ENCODE measurements at places on chromosomes 2 and 18.

GRCh38 chr2:103809941-103810441, 1043.9 kb upstream of the POU3F3 start:
- DNase-seq: no peak

GRCh38 chr2:121228521-121228920, 56.5 kb downstream of the TFCP2L1 start:
- no peak for DNase-seq

- DNase-seq: no peak
These were observed 826.5 kb upstream of the PIK3C3 start for GRCh38 chr18:41128545-41128944.

- DNase-seq: no peak
These were observed 87.6 kb downstream of the HS1BP3 start for GRCh38 chr2:20563251-20563650.

- DNase-seq: no peak
These were observed 157.0 kb downstream of the EML6 start for GRCh38 chr2:54880428-54880827.

- no peak for DNase-seq
These were observed 66.7 kb upstream of the DNAJC10 start for GRCh38 chr2:182649316-182649715.

DNA sequence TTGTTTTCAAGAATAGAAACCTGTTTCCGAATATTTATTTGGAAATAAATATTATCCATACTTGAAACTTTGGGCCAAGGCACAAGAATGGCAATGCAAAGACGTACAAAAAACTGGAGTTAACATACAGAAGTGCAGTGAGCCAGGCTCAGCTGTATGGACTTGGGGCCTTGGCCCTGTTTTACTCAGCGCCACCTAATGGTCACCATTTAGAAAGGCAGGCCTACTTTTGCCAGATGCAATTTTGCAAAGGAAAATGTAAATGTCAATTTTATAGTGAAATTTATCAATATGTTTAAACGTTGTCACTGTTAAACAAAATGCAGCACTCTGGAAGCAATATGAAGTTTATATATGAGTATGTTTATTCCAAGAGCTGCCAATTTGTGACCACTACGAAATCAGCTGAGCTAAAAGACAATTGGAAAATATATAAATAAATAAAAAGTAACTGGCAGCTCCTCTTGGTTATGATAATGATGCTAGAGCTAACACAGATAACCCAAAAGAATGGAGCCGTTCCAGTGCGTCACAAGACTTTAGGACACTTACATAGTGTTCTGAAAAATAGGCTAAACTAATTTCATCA, 155.0 kb downstream of the ARHGAP15 start:
- peak; percentile 57 for DNase-seq

DNA sequence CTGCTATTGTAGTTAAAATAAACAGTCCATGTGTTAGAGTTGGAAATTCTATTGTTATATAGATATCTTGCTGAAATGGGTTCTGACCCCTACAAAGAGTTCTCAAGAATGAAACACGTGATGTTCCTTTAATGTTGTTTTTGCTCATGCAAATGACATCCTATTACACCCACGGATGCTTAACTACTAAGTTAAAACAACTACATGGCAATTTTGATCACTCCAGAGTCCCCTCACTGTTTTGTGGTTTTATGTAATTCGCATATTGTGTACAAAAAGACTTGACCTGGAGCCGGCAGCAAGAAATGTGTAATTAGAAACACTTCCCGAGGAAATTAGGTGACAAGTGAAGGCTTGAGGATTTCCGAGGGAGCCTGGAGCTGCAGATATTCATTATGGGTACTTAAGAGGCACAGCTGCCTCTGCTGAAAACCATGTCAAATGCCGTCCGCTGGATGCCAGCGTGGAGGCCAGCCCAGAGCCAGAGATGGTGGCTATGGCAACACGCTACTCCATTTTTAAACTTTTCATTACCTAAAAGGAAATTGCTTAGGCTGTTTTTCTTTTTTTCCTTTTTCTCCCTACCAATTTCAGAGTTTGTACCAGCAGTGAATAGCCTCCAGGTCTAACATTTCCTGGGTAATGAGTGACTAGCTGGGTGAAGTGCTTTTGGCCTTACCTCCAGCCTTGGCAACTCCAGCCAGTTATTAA, 21.0 kb upstream of the CABLES1 start:
- no peak for DNase-seq

DNA sequence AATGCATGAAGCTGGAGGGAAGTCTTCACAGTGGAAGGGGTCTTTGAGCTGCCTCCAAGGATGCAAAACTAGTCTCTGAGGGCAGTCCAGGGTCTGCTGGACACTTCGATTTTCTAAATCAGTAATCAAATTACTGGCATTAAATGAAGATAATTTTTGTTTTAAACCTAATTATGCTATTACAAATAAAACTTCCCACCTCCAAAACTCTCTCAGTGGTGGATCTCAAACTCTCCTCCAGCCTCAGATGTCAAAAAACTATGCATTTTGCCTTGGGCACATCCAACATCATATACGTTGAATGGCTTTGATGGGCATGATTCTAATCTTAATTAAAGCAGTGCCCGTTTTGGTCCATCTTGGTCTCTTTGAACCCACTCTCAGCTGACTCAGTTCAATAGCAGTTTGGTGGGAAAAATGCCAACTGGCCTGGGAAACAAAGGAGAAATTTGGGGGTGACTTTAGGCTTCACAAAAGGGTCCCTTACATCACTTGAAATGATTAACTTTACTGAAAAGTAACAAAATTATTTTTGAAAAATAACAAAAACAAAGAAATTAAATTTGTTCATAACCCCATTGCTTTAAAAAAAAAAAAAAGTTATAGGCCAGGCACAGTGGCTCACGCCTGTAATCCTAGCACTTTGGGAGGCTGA, 5.9 kb upstream of the MYCN start:
- no peak for DNase-seq

- DNase-seq: no peak
These were observed 28.3 kb upstream of the E2F6 start for GRCh38 chr2:11494310-11494709.

GRCh38 chr2:127097471-127097765, 9.5 kb downstream of the BIN1 start:
- DNase-seq: no peak

DNA sequence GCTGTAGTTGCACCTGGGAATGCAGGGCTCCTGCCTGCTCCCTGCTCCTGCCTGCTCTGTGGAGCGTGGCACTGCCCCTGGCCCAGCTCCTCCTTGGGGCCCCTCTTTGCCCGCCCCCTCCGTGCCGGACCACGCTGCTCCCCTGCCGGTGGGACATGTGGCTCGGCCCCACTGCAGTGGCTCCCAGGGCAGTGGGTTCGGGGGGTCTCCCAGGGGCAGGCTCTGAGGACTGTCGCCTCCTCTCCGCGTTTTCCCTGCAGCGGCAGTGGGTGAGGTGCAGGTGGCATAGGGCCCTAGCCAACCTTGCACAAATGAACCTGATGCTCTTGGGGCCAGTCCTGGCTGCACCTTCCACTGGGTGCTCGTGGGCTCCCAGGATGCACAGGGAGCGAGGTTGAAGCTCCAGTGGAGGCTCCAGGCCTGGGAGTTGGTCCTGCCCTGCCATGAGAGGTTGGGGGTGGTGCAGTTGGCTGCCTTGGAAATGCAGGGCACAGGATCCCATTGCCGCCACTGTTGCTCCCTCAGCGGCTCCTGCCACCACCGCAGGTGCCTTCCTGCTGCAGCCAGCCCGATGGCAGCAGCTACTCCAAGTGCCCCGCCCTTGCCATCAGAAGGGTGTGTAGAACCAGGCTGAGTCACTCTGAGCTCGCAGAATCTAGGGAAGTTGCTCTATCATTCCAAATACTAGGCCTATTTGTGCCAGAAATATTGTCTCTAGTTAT, 313.1 kb upstream of the SYT4 start:
- no peak for DNase-seq

DNA sequence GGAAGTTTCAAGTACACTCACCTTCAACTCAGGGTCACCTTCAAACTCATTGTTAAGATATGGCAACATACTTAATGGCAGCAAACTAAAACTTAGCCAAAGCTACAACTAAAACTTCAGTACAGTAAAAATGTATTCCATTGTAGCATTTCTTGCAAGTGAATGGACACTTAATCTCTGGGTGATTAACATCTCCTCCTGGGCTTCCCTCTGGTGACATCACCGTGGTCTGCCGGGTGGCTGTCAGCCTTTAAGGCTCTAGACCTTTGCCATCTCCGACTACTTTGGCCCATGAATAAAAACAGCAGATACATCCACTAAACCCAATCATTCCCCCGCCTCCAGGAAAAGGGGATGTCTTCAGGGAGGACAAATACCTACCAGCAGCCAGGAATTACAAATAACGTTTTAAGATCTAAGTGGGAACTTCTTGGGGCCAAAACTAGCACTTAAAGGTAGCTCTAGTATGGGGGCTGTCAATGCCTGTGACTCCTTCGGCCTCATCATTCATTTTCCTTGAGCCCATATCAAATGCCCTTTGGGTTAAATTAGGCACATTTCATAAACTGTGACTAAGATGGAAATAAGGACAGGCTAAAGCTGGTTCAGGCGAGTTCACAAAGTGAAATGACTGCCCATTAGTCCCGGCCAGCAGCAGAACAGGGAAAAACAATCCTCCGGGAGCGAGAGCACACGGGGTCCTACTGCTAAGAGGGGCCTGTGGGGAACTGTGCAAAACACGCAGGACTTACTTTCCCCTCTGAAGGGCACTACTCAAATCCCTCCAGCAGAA, 1.1 kb downstream of the TFCP2L1 start:
- DNase-seq: no peak

DNA sequence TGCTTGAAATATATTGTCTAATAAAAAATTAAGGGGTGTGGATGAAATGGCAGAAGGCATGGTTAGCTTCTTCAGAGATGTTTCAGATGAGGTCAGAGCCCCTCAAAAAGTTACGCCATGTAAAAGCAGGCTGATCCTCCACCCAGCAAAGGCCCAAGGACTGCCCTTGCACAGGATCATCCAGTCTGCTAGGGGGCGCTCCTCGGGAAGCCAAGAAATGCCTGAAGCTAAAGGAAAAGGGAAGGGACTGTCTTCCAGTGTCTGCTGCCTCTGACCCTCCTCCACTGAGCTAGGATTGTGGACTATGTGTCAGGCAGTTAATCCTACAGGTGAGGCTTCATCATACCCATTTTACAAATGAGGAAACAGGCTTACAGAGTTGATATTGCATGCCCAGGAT, 33.8 kb upstream of the TEX51 start:
- no peak for DNase-seq

DNA sequence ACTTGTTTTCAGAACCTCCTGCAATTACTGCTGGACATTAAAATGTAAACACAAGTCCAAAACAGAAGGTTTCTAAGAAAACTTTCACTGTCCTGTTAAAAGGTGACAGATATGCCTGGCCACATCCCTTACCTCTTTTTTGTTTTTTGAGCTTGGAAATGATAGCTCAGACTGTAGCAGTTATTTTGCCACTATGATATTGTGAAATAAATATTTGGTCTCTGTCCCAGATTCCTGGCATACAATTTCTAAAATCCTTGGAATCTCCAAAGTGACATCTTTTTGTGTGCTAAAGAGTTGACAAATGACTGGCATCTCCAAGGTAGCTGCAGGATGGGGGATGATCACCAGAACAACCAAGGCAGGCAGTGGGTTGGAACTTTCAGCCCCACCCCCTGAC, 16.8 kb downstream of the TPGS2 start:
- no peak for DNase-seq

DNA sequence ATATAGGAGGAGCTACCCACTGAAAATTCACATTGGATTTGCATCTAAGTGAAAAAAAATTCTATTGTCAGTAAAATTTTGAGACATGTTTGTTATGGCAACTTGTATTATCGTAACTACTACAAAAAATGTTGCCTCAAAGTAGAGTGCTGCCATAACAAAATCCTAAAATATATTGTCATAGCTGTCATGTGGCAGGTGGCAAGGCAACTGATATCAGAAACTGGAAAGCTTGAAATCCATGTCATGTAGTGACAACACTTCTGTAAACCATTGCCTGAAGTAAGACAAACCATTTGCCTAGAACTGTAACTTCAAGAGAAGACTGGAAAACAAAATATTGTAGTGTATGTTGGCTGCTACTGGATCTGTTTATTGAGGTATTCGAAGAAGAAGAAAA, 697.5 kb upstream of the CELF4 start:
- DNase-seq: no peak

DNA sequence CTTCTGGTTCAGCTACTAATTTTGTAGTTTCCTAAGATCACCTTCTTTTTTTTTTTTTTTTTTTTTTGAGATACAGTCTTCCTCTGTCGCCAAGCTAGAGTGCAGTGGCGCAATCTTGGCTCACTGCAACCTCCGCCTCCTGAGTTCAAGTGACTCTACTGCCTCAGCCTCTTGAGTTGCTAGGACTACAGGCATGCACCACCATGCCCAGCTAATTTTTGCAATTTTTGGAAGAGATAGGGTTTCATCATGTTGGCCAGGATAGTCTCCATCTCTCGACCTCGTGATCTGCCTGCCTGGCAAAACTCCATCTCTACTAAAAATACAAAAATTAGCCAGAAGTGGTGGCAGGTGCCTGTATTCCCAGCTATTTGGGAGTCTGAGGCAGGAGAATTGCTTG, 301.5 kb upstream of the TFPI start:
- DNase-seq: no peak

DNA sequence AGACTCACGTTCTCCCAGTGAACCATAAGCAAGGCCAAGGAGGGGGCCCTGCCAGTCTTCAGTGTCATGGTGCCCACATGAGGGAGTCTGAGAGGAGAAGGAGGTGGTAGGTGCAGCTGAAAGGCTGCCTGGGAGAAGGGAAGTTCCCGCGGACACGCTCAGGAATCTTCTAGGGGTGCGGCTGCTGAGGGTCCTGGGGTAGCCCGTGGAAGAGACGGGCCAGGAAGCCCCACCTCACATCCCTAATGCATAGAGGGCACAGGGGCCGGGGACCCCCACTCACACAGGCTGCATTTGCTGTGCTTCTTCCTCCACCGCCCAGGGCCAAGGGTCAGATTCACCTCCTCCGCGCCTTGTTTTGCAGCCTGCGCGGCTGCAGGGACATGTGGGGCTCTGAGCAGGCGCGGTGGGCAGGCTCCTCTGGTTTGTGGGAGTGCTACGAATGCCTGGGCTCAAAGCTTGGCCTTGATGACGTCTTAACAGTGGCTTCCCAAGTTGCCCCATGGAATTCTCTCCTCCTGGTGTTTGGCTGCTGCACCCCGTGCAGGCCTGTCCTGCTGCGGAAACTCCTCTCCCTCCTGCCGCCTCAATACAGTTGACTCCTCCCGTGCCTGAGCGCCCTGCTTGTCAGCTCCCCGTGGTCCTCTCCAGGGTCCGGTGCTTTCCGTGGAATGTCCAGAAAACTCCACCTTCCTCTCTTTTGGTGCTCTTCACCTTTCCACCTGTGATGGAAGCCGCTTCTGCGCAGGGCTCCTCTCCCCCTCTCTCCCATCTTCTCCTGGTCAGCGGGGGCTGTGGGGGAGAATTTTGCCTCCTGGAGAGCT, 95.7 kb downstream of the VAPA start:
- DNase-seq: no peak

DNA sequence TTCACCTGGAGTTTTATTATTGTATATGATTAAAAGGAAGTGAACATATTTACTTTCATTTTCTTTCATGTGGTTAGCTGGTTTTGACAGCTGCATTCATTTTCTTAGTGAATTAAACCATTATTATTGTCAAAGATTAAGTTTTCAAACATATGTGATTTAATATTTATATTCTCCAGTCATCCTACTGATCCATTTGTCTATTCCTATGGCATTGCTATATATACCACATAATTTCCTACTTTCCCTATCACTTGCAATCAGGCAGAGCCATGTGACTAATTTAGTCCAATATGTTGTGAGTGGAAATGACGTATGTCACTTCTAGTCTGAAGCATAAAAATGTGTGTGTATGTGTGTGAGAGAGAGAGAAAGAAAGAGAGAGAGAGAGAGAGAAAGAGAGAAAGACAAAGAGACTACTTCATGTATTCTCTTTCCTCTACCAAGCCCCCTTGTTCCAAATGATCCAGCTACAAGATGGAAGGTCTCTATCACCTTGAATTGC, 12.0 kb upstream of the TACR1 start:
- DNase-seq: peak; percentile 15

All from CD4-positive, alpha-beta T cell treated with Interleukin-10 for 1 hour (primary cell).